Muscle of leg (tissue), 16 donors: ENCODE measurements at places on chromosomes 2 and 18. TPM values are rescaled to one million over a fixed set of nuclear protein-coding genes. Genes with fewer than 3 reads are reported as not detected.

The PAX3 gene
- 0.71 TPM for total RNA-seq

The POU3F3 gene
- 0.13 TPM for total RNA-seq

The LOXHD1 gene
- 1.3 TPM for total RNA-seq

The MATN3 gene
- 0.31 TPM for total RNA-seq

The SPDYA gene
- total RNA-seq: 0.75 TPM
